ENCODE measurements at places on chromosomes 3 and 15. TPM values are rescaled to one million over a fixed set of nuclear protein-coding genes. Genes with fewer than 3 reads are reported as not detected.

GOLGA6A gene
- not detected for total RNA-seq

LEKR1 gene
- 1.6 TPM for total RNA-seq

PDZRN3 gene
- total RNA-seq = 69.8 TPM

UROC1 gene
- total RNA-seq = not detected

TTLL13 gene
- total RNA-seq = not detected

U2SURP gene
- 52.5 TPM for total RNA-seq

MEIS2 gene
- 139 TPM for total RNA-seq

KLHL40 gene
- not detected for total RNA-seq

CCR8 gene
- total RNA-seq = not detected

GPR15 gene
- not detected for total RNA-seq

PRR20G gene
- not detected for total RNA-seq

VWA5B2 gene
- 1.1 TPM for total RNA-seq

RGMA gene
- 2.9 TPM for total RNA-seq

SLC15A2 gene
- 3.9 TPM for total RNA-seq

RNU5B-1 gene
- total RNA-seq = not detected

GABRR3 gene
- not detected for total RNA-seq

IL17RB gene
- 4.5 TPM for total RNA-seq

ITIH3 gene
- total RNA-seq = 5.1 TPM

PRKCD gene
- total RNA-seq = 48.7 TPM

NPAP1 gene
- total RNA-seq = 0.10 TPM

ACAN gene
- 2.4 TPM for total RNA-seq

WDR93 gene
- total RNA-seq = not detected

CFAP91 gene
- 9.0 TPM for total RNA-seq

GPR176 gene
- total RNA-seq = 12.7 TPM

CX3CR1 gene
- 3.1 TPM for total RNA-seq

AHSG gene
- not detected for total RNA-seq

CSPG4 gene
- total RNA-seq = 5.4 TPM

ADAMTS17 gene
- total RNA-seq = 9.5 TPM

SEMA6D gene
- 2.2 TPM for total RNA-seq

OR5K2 gene
- not detected for total RNA-seq

UPK1B gene
- not detected for total RNA-seq

SCAANT1 gene
- not detected for total RNA-seq

FBXO40 gene
- 0.04 TPM for total RNA-seq

KIF7 gene
- total RNA-seq = 5.0 TPM

GOLGA8Q gene
- 1.5 TPM for total RNA-seq

EPB42 gene
- total RNA-seq = 4.7 TPM

NOX5 gene
- total RNA-seq = 0.84 TPM

DHFR2 gene
- 5.0 TPM for total RNA-seq

ZNF774 gene
- total RNA-seq = 9.7 TPM

C2CD4A gene
- 0.67 TPM for total RNA-seq

ZPLD1 gene
- not detected for total RNA-seq
